HFFc6 (cell line): ENCODE measurements at places on chromosomes 5 and 9. TPM values are rescaled to one million over a fixed set of nuclear protein-coding genes. Genes with fewer than 3 reads are reported as not detected.
A peak's percentile ranks its signal among the peaks of the same experiment; 100 is the strongest.

The TMEFF1 gene
- total RNA-seq = 1.5 to 2.0 TPM (median 1.8 TPM) in 3 replicates

- no peak for DNase-seq
Measured at GRCh38 chr5:137142346-137142745, 356.8 kb downstream of the SPOCK1 start.

The CDC20B gene
- total RNA-seq = 0.10 to 0.18 TPM in 2 of 3 replicates, not detected in the other

DNA sequence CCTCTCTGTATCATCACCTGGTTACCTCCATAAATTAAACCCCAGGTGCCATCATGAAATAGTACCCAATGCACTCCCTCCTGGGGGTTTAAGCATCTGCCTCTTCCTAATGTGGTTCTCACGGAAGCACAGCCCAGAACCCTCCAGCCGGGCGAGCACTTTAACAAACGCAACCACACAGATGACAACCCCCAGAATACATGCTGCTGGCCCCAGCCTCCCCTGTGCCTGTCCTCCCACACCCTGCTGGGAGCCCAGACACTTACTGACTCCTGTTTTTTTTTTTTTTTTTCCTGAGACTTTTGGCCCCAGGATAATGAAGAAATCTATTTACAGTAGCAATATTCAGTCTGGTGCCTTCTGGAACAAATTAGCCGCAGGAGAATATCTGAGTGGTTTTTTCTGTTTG lies 50.0 kb upstream of the COL5A1 start:
- DNase-seq = peak; percentile 45

GRCh38 chr9:31372799-31373587 lies 1011.5 kb upstream of the ACO1 start:
- DNase-seq = no peak

The WDR38 gene
- total RNA-seq = not detected in 3 replicates

DNA sequence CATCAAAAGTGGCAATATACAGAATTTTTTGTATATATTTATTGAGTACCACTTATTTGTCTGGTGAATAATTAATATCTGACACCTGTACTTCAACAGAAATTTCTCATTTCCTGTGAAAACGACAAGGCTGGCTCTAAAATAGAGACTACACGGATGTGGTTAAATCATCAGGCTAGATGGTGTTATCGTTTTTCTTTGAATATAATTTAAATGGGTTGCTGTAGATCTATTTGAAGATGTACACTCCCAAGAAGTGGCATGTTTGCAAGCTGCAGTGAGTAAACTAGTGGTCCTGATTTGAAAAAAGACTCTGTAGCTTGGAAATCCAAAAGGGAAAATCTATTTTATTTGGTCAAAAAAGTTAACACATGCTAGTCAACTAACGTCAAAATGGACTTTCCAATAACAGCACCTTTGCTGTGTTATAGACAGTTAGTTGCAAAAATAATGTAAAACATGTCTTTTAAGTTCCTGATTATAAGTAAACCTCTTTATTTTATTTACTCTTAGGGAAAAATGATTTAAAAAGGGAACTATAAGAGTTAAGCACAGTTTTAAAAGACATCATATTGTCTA lies 13.8 kb downstream of the ST8SIA4 start:
- DNase-seq = no peak

- no peak for DNase-seq
Measured at GRCh38 chr5:168291342-168291963, at the start of gene WWC1. TSS of gene WWC1 (plus strand) at chr5:168291645. CDS start at chr5:168292153, 508 bp downstream.

DNA sequence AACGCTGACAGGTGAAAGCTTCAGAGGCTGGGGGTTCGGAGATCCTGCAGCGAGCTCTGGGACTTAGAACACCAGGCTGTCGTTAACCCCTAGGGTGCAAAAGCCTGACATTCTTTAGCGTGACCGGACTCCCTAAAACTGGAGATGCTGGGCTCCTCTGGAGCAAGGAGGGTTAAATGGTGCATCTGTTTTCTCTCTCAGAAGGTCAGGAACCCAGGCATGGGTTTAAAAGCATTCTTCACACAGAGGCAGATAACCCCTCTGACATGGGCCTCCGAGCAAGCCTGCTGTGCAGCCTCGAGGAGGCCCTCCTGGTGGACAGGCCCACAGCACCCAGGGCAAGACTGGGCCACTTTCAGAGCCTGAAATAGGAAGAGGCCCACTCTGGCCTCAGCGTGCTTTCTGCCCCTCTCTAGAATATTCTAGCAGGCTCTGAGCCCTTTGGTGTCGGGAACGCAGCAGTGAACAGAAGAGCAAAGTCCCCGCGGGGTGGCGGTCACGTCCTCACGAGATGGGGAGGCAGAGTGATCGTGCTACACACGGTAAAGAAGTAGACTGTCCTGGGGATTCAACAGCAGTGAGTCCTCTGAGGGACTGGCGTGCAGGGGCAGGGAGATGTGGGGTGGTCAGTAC lies 124.8 kb downstream of the COL23A1 start:
- DNase-seq = no peak
